ENCODE measurements at places on chromosomes 3 and 15.
A peak's percentile ranks its signal among the peaks of the same experiment; 100 is the strongest.

- no peak for DNase-seq
These were observed 41.9 kb upstream of the SPESP1 start for GRCh38 chr15:68888419-68888818.

GRCh38 chr15:42053914-42054313 is 33.1 kb upstream of the PLA2G4E start:
- no peak for DNase-seq

GRCh38 chr15:85757073-85757938 is 37.4 kb downstream of the KLHL25 start:
- DNase-seq: no peak

- no peak for DNase-seq
These were observed 55.9 kb upstream of the THRB start for GRCh38 chr3:24550588-24550987.

DNA sequence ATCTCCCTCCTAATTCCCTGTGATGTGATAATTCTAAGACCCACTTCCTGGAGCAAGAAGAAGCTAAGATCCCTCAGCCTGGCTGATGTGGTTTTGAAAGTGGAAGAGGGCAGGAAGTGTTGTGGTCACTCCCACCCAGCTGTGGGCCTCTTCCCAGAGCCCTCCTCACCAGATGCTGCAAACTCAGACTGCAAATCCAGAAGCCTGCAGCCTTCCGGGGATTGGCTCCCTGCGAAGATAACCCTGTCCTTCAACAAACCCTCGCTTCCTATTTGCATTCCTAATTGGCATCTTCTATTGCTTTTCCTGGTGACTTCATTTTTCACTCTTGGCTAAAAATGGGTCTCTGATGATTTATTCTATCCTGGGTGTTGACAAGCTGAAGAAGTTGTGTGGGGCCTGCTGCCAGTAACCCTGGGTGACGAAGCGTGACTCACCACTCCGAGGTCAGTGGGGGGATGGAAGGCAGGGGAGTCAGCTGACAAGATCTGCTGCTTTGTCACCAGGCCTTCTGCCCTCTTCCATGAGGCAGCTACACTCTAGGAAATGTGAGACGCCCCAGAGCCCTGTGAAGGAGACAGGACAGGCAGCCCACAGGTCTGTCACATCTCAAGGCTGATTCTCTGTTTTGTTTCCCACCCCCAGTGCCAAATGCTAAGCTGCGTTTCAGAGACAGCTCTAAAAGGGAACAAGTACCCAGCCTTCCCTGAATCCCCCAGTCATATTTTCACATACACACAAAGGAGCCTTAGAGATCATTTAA is 99.7 kb upstream of the LIPC start:
- peak; percentile 100 for DNase-seq

DNA sequence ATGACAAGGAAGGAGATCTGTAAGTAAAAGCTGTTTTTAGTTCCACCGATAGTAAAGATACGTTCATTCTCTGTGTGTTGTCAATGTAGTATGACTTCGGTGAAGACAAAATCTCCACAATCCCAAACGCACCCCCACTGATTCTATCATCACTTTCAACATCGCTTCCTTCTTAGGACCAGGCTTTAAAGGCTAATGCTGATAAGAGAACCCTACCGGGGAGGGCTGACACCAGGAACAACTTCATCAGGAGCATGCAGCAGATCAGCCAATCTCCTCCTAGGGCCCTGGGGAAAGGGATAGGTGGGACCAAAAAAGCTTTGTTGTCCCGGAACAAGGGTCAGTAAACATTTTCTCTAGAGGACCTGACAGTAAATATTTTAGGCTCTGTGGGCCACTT is 334.1 kb downstream of the VPS13C start:
- DNase-seq: no peak

DNA sequence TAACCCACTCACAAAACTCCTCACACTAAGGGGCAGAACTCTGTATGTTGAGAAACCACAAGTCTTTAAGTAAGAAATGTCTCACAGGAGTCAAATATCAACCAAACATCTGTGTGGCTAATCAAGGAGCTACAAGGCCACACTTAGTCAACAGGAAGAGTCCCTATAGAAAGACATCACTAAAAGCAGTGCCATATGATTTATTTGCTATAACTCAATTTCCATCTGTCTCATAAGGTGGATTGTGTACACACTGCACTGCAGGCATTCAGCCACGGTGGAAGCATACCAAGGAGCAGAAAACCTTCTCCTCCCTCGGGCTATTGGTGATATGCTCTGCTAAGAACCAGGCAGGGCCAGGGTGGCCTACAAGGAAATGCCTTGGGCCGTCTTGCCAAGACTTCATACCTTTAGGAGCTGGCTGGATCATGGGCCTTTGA is 197.6 kb upstream of the CFAP20DC start:
- DNase-seq: no peak

DNA sequence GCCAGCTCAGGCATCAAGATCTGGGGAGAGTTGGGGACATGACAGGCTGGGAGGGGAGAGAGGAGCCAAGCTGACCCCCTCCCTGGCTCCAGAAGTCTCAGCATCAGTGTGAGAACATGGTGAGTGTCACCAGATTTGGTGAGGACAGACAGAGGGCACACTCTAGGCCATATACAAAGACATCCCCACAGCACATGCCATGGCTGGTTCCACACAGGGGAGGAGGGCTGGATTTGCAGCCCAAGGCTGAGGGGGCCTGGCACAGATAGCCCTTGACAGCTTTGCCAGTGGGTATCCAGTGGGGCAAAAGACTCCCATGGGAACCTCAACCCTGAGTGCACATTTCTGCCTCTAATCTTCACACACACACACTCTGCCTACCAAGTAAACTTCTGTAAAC is 10.1 kb upstream of the ANKRD63 start:
- no peak for DNase-seq

GRCh38 chr15:66785637-66786036 is 83.6 kb downstream of the SMAD6 start:
- peak; percentile 93 for DNase-seq

GRCh38 chr3:124627501-124627908 is 102.7 kb upstream of the UMPS start:
- peak; percentile 34 for DNase-seq

DNA sequence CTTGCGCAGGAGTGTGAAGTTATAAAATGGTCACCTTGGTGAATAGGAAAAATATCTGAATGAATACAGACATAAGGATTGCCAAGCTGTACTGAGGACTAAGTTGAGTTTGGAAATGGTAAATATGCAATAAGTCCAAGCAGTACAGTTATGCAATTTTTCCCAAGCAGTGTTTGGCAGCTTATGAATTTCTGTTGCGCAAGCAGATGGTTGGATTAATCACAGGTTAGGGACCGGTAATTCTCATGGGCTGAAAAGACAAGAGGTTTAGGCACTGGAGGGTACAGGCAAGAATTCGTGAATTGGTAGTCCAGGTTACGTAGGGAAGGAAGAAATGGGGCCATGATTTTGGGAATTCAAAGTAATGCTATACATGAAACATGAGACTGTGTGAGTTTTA is 210.3 kb downstream of the RAP2B start:
- DNase-seq: no peak
